ENCODE measurements at places on chromosomes 16 and 17.

DNA sequence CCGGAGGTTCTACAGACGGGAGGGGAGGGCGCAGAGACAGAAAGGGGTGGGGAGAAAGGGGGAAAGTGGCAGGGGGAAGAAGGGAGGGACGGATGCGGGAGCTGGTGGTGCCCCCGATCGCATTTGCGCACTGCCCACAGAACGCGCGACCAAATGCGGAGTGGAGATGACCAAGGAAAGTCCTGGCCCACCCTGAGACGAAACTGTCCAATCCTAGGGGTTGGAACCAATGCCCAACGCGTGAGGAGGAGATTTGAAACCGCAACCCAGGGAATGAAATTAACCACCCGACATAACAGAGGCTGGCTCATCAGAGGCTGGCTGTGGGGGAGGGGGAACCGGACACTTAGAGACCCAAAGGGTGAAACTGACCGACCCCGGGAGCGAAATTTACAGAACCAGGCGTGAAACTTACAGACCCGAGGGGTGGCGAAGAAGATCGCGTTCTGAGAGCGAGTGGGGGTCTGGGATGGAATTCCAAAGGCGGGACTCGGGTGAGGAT lies 1.4 kb downstream of the HES7 start:
- DNase-seq = no peak

GRCh38 chr16:23924128-23924527 lies 88.3 kb downstream of the PRKCB start:
- DNase-seq = no peak

DNA sequence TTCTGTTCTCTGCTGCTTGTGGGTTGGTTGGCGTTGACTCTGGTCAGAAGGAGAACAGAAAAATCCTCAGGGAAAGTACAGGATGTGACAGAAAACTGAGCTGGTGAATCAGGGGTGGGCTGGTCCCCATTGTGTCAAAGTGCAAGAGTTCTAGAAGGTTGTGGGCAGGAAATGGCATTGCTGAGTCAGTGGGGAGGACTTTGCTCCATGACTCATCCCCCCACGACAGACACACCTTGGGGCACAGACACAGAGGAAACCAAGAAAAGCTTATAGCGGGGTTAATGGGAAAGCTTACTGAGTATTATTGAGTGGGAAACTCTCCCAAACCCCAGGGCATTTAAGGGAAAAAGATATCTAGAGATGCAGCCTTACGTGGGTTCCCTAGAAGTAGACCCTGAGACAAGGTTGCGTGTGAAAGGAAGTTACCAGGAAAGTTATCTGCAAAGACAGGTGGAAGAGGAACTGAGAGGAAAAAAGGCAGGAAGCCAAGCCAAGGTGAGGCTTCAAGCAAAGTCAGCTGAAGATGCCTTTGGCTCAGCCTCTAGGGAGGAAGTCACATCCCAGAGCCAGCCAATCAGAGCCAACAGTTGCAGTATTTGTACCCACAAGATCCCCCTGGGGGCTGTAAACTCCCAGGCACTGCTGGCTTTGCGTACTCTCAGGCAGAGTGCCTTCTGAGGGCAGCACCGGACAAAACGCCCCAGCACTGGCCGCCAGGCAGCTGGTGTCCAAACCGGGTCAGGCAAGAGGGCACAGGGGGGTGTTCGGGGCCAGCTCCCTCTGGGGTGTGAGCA lies 86.4 kb downstream of the FOXL1 start:
- no peak for DNase-seq

DNA sequence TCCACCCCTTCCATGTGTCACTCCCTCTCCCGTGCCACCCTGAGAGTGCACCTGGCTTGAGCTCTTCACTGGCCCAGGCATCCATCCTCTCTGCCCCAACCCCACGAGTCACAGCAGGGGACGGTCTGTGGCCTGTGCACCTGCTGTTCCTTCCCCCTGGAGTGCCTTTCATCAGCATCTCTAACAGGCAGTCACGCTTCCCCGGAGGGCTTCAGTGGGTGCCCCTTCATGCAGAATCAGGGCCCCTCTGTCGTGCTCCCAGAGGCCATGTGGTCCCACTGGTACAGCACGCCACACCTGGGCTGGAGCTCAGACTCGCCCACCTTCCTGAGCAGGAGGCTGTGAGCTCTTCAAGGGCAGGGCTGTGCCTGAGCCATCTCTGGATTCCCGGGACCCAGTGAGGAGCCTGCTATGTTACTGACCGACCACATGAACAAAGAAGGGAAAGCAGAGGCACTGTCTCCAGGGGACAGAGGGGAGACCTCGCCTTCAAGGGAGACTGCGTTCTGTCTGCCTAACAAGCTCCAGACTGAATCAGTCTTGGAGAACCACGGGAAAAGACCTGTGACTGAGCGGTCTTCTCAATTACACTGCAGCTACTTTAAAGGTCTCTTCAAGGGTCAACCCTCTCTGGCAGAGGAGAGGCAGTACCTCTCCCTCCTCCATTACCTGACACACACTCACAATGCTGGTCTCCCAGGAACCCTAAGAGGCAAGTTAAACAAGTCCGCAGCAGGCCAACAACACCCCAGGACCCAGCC lies 78.8 kb upstream of the DOC2B start:
- DNase-seq = no peak

GRCh38 chr16:17567455-17567854 lies 96.7 kb upstream of the XYLT1 start:
- no peak for DNase-seq

- DNase-seq = peak; percentile 18
These were observed 47.9 kb upstream of the NLK start for GRCh38 chr17:27994586-27994985.

GRCh38 chr17:1931844-1932579 lies 93.1 kb downstream of the RTN4RL1 start:
- DNase-seq = peak; percentile 40

DNA sequence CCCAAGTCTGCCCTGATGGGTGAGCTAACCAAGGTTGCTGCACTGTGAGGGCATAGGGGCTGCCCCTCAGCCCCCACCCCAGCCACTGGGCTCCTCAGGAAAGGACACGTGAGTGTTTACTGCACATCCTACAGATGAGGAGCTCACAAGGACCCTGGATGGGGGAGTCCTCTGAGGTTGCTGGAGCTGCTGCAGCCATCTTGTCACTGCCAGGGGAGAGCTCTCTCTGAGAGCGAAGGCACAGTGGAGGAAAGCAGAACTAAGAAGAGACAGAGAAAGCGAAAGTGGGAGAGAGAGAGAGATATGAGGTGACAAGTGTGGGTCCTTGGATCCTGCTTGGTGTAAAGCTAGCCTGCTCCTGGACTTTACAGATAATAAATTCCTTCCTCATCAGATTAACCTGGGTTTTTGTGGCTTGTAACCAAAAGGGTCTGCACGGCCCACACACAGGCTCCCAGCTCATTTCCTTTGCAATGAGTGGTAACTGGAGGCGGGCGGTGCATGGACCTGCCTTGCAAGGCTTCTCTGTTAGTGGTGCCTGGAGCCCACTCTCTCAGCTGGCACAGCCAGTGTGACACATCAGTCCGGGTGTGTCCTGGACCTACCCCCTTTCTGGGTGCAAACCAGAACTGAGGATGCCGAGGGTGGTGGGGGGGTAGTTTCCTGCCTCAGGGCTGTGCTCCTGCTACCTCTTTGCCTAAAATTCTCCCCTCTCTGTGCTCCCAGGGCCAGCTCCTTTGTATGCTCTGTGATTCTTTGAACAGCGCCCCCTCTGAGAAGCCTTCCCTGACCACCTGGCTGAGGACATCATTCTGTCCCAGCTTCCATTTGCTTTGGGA lies 14.2 kb downstream of the SNX20 start:
- no peak for DNase-seq

- no peak for DNase-seq
These were observed 3.7 kb upstream of the PGS1 start for GRCh38 chr17:78374631-78375274.

DNA sequence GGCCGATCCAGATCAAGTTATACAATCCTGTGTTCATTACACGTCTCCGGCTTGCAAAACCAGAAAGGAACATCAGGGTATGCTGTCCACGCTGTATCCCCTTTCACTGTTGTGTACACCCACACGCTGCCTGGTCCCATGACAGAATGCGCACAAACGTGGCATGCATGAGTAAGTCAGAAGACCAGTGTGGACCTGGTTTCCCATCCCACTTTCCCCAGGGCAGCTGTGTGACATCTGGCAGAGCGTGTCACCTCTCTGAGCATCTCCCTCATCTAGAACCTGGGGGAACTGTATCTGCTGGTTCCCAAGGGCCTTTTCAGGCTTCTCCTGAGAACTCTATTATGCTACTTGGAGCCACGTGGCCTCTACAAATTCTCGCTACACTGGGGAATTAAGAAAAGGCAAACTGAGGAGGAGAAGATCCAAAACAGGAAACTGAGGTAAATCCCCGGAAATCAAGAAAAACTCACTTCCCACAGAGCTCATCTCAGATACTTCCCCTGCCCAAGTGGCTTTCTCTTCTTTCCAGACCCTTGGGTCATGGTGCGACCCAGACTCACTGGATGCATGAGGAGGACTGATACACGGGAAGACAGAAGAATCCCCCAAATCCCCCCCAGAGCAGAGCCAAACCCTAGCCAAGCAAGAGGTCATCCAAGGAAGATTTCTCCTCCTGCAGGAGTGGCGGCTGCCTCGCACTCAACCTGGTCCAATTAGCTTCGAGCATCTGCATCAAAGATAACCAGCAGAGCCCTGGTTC lies 139.3 kb downstream of the GAS7 start:
- no peak for DNase-seq

DNA sequence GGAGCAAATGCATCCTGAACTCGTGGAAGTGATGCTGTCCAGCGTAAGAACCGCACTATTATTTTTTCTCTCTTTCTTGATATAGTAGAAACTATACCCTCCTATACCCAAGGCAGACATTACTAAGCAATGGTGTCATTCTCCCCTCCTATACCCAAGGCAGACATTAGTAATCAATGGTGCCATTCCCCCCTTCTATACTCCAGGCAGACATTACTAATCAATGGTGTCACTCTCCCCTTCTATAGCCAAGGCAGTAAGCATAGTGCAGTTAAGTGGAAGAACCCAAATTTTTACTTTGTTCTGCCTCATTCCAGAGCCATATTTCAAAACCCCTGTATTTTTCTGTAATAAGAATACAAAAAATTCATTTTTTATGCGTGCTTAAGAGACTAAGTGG lies 506.2 kb upstream of the EEF2KMT start:
- DNase-seq = no peak

DNA sequence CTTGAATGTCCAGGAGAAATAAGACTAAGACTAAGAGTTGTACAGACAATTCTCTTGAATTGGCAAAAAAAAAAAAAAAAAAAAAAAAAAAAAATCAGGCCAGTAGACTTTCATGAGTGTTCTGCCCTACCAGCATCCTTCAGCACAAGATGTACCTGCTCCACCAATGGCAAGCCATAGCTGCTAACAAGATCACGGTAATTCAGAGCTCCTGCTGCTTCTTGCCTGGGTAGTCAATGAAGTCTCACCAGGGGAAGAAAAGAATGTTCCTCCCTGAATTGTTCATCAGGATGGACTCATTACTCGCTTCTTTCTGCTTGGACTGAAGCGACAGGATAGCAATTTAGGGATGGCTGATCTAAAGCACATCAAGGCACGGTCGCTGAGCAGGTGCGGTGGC lies 31.1 kb upstream of the APOH start:
- DNase-seq = no peak

DNA sequence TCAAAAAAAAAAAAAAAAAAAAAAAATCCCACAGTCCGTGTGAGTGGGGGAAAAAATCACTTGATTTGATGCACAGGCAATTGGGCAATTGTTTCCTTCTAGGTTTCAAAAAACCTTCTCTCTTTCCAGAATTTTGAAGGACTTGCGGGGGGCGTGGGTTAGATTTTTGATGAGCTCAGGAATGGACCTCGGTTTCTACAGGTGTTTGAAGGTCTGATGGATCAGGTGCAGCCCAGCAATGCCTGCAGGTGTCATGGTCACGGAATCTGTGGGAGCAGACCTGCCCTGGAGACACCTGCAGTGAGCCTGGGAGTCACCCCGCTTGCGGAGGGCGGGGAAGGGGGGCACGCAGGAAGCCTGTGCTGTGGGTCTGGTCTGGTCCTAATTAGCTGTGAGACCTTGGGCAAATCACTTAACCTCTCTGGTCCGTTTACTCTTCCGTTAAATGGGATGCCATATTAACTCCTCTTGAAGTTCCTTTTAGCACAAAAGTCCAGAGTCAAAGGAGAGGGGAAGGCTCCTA lies 174.2 kb downstream of the IRF8 start:
- no peak for DNase-seq

GRCh38 chr17:17587614-17588337 lies 3.7 kb downstream of the PEMT start:
- no peak for DNase-seq

DNA sequence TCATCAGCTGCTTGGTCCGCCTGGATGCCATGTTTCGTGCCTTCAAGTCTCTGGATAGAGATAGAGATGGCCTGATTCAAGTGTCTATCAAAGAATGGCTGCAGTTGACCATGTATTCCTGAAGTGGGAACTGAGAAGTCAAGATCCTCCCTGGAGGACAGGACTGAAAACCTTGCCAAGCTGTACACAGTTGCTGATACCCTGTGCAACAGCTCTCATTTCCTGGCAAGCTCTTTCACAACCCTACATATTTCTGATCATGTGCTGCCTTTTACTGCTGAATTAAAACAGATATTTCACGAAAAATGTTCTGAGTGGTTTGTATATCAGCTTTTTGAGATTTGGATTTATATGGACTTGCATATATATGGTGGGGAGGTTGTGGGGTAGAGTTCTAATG lies 898 bp downstream of the CAPNS2 start:
- no peak for DNase-seq
